ENCODE measurements at places on chromosomes 5 and 9. TPM values are rescaled to one million over a fixed set of nuclear protein-coding genes. Genes with fewer than 3 reads are reported as not detected.

IFNA2 gene
- total RNA-seq = not detected

MYOZ3 gene
- 1.8 TPM for total RNA-seq

INSL4 gene
- total RNA-seq = not detected

ASPN gene
- not detected for total RNA-seq

TMC1 gene
- total RNA-seq = not detected

EEIG1 gene
- total RNA-seq = 3.0 TPM

C9orf50 gene
- total RNA-seq = 0.50 TPM

SLCO6A1 gene
- not detected for total RNA-seq

HEMGN gene
- not detected for total RNA-seq

Data from bronchus fibroblast of lung (primary cell).